ENCODE measurements at places on chromosomes 2 and 18.
A peak's percentile ranks its signal among the peaks of the same experiment; 100 is the strongest.

- DNase-seq = no peak
Observed at GRCh38 chr2:188449561-188449960, 157.9 kb downstream of the GULP1 start.

GRCh38 chr2:20515290-20516220, 68.7 kb downstream of the RHOB start:
- no peak for DNase-seq

GRCh38 chr2:187586011-187586641, 31.9 kb upstream of the TFPI start:
- DNase-seq = no peak

DNA sequence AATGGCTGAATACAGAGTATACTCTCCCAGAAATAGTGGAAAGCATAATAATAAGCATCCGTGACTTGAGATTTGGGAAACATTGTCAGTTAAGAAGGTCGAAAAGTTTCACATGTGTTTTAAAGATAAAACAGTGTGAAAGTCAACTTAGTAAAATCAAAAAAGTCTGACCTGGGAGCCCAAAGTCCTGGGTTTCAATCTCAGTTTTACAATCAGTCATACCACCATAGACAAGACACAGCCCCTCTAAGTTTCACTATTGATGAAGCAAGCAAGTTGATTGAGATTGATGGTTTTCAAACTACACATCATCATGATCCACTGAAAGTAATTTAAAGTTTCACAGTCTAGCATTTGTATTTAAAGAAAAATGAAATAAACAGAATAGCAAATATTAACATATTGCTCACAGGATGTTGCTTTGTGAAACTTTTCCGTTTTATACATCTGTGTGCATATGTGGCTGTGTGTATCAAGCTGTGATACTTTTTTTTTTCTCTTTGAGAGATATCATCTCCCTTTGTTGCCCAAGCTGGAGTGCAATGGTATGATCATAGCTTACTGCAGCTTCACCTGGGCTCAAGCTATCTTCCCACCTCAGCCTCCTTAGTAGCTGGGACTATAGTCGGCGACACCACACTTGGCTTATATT, 71.1 kb downstream of the PIK3C3 start:
- no peak for DNase-seq

- no peak for DNase-seq
Observed at GRCh38 chr2:146415291-146415690, 1429.5 kb upstream of the ACVR2A start.

DNA sequence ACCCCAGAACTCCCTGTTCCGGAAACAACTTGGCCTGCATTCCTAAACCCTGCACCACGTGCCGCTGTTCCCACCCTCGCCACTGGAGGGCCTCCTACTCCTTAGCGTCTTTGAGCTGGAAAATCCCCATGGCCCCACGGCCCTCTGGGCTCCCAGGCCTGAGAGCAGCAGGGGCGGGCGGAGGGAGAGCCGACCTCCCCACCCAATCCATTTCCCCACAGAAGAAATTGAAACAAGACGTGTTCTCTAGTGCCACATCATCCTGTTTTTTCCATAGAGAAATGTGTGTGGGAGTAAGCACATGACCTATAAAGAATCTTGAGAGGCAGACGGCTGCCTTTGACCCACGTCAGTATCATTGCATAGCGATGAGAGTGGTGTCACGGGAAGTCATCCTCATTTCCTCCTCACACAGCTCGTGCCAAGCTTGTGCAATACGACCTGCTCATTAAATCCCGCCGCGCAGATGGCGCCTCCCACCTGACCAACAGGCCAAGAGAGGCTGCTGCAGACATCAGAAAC, 79.2 kb downstream of the LAMA1 start:
- peak; percentile 15 for DNase-seq

- DNase-seq = no peak
Observed at GRCh38 chr18:65628390-65628789, 122.4 kb upstream of the CDH7 start.

DNA sequence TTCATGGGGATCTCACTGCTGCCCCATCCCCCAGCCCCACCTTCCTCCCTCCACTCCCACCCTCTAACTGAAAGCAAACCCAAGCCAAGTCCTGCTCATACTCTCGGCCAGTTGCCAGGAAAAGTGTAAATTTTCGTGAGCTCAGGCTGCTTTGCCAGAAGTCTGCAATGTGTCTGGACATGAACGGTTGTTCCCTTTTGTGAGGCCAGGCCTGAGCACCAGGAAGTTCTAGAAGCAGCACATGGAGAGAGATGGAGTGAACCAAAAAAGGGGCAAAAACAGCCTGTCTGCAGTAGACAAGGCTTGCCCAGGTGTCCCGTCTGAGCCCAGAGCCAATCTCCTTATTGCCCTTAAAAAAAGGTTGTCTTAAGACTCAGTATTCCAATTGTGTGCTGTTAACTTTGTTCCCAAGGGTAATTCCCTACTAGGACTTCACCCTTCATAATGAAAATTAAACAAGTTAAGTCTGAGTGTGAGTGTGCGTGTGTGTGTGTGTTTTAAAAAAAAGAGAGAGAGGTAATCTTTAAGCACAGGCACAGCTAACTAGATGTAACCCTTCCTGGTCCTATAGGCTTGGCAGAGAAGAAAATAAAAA, 247.1 kb downstream of the BCL11A start:
- DNase-seq = no peak

DNA sequence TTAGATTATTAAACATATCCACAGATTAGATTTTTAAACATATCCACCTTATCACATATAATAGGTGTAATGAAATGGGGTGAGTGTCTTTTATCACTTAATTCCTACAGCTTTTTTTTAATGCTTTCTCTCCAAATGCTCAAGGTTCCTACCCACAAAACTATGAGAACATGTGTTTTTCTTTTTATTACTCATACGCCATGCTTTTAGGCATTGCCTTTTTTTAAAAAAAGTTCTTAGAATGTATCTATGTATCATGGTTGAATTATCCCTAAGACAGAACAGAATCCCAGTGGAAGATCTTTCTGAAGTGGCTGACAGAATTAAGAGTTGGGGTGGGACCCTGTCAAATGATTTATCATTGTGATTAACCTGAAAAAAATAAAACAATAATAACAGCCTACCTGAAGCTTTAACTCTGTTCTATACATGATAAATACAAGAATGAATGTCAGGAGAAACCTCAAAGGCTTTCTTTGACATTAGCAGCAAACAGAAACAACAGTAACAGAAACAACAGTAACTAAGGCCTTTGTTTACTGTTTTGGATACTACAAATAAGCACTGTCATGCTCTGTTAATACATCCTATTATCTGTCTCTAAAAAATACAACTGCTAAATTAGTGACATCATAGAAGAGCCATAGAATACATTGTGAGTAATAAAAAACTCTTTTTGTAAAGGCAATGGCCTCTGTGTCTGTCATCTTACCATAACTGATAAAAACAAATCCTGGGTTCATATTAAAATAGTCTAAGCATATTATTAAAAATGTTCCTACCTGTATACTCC, 4.1 kb upstream of the ZNF397 start:
- no peak for DNase-seq

DNA sequence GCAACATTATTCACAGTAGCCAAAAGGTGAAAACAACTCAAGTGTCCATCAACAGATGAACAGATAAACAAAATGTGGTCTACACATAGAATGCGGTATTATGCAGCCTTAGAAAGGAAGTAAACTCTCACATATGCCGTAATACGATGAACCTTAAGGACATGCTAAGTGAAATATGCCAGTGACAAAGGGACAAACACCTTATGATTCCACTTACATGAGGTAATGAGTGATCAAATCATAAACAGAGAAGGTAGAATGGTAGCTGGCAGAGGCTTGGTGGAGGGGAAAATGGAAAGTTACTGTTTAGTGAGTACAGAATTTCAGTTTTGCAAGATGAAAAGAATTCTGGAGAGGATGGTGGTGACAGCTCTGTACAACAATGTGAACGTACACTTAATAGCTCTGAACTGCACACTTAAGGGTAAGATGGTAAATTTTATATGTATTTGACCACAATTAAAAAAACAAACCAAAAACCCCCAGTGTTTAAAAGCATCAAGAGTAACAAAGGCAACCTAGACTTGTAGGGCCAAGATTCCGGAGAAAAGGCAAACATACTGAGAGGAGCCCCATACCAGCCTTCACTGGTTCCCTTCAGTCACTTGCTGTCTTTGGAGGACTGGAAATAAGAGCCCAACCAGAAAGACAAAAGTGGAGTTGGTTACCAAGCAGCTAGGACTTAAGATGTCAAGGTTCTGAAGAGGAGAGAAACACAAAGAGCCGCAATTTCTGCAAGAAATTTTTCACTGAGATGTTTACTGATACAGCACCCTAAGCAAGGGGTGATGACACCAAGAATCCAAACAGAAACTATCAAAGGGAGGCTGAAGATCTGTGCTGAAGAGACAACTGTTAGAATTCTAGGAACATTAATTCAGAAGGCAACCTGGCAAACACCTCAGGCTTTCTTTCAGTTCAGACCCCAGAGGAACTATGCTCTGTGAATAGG, 61.3 kb downstream of the CUL3 start:
- DNase-seq = no peak

GRCh38 chr2:9813312-9814128, 29.8 kb upstream of the TAF1B start:
- DNase-seq = peak; percentile 82

GRCh38 chr2:88826399-88826798, 134.9 kb downstream of the RPIA start:
- no peak for DNase-seq

GRCh38 chr2:65957454-65957853, 477.5 kb upstream of the MEIS1 start:
- DNase-seq = no peak

DNA sequence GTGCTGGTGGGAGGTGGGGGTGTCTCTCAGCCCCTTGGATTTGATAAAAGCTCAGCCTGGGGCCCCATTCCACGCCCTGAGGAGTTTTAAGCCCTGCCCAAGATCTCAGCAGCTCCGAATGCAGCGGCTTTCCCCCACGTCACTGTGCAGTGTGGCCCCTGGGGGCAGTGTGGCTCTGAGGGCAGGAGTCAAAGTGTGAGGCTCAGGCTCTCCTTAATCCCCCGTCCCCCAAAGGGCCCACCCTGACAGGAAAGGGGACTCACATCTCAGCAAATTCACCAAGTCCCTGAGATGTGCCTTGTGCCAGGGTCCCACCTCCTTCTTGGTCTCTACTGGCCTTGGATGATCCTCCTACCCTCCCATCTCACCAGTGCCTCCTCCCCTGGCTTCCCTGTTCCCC, 25.2 kb downstream of the NPPC start:
- no peak for DNase-seq

DNA sequence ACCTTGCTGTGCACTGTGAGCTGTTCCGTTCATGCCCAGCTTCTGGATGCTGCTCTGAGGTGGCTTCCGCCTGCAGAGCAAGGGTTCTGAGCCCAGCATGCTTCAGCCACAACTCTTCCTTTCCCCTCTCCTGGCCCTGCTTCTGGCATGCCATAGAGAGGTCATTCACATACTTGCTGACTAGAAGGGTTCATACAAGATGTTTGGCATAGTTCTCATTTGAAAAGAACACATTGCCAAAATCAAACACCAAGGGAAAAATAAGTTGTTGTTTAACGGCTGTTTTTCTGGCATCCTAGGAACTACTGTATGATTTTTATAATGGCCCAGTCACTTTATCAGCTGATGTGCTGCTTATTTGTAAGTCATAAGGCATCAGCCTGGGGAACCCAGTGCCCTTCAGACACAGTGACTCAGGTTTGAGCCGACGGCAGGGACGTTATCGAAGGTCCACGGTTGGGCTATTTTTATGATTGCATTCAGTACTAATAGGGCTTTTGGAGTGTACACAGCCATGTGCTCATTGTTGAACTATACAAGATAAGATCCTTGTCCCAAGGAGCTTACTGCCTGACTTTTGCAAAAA, 53.9 kb upstream of the CTAGE1 start:
- DNase-seq = no peak

DNA sequence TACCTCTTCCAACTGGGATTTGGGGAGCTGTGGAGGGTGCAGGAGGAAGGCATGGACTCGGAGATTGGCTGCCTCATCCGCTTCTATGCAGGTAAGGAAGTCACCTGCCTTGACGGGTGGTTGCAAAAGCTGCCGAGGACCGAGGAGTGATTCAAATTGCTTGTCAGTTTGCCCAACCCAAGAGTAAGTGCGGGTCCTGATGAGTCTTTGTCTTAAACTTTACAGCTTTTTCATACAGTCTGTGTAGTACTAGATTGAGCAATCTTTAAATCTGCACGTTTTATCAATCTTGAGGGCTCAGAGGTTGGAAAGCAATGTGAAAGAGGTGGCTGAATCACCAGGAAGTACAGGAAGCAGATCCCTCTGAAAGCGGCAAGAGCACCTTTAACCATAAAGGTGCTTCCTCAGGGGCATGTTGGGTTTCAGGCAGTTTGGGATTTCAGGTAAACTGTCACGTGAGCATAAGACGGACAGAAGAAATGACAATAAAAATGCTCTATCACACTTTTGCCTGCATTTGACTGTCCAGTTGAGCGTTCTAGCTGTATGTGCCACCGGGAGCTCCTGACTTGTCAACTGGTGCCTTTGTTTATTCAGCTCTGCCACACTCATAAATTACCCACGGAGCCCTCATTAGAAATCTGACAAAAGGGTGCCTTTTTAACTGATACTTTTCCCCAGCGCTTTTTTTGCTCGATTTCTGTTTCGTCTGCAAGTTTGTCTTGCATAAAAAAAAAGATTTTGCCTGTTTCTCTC, 2.0 kb downstream of the PHLPP1 start:
- peak; percentile 59 for DNase-seq

GRCh38 chr2:234272069-234272850, 221.8 kb downstream of the SPP2 start:
- DNase-seq = no peak

GRCh38 chr2:25596516-25597244, 76.7 kb downstream of the DTNB start:
- DNase-seq = no peak
